ENCODE measurements at places on chromosomes 4 and X.

DNA sequence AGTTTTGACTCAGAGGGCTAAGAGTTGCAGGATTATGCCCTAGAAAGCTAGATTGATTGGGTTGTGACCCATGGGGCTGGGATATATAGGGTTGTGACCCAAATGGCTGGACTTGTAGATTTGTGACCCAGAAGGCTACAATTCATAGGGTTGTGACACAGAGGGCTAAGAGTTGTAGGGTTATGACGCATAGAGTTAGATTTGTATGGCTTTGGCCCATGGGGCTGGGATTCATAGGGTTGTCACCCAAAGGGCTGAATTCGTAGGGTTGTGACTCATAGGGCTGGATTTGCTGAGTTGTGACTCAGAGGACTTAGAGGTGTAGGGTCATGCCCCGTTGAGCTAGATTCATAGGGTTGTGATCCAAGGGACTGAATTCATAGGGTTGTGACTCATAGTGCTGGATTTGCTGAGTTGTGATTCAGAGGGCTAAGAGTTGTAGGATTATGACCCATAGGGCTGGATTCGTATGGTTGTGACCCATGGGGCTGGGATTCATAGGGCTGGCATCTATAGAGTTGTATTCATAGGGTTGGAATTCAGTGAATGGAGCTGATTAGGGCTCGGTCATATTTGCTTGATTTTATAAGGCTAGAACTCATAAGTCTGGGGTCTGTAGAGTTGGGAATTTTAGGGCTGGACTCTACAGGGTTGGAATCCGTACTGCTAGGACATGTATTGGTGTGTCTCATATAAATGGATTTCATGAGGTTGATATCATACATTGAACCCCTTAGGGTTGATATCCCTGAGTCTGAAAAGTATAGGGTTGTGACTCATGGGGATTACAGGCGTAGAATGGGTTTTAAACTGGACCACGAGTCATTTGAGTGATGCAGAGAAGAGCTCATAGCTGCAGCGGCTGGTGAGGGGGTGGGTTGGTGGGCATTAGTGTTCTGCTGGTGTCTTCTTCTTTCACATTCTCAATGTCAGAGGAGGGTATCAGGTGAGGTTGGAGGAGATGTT is 125.7 kb downstream of the CRLF2 start:
- no peak for DNase-seq

- DNase-seq: no peak
Measured at GRCh38 chrX:138519296-138519695, 192.2 kb downstream of the FGF13 start.

DNA sequence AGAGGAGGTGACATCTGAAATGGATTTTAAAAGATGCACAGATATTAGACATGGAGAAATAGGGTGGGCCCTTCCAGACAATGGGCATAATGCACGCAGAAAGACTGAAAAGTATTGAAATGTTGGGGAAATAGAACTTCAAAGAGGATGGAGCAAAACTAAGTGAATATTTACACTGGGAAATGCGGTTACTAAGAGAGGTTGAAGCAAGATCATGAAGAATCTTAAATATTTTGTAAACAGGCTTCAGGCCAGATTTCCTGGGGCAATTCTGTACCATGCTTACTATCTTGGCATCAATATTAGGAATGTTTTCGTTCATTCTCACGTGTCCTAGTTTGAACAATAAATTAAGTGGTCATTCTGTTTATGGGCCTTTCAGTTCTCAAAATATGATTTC is 216.3 kb downstream of the ADAMTS3 start:
- DNase-seq: no peak

DNA sequence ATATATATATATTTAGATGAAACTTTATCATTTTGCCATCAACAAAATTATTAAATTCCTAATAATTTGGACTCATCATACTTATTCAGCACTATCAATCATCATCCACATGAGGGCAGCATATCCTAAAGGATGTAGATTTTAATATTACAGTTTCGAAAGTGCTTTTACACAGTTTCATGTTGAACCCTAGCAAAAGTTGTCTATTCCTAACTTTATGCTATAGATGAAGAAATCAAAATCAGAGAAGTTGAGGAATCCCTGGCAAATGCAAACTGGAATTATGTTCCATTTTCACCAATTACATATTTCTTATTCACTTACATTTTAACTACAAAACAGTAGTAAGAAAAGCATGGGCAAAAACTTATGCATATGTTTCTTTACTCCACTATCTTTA is 36.6 kb upstream of the UGT2A1 start:
- DNase-seq: peak; percentile 76

GRCh38 chrX:2638279-2638678 is 52.8 kb upstream of the CD99 start:
- no peak for DNase-seq

GRCh38 chr4:3248811-3249661 is at the start of gene MSANTD1:
Gene MSANTD1, plus strand, starts transcription at chr4:3249159. Its CDS starts 64 bp downstream, at chr4:3249223.
- no peak for DNase-seq

GRCh38 chr4:118758293-118758692 is 73.1 kb downstream of the METTL14 start:
- no peak for DNase-seq

GRCh38 chrX:155864655-155865054 is 16.5 kb upstream of the VAMP7 start:
- peak; percentile 25 for DNase-seq
